ENCODE measurements at places on chromosomes 2 and 18. TPM values are rescaled to one million over a fixed set of nuclear protein-coding genes. Genes with fewer than 3 reads are reported as not detected.

The PROM2 gene
- 77.8 TPM for total RNA-seq

The PXDN gene
- 125 TPM for total RNA-seq

The ABCG8 gene
- not detected for total RNA-seq

The ASTL gene
- not detected for total RNA-seq

The IL36A gene
- total RNA-seq = not detected

The HRH4 gene
- total RNA-seq = not detected

The RUFY4 gene
- total RNA-seq = not detected

The DSG1 gene
- total RNA-seq = not detected
